ENCODE measurements at places on chromosomes 3 and 15. TPM values are rescaled to one million over a fixed set of nuclear protein-coding genes. Genes with fewer than 3 reads are reported as not detected.

The ZKSCAN7 gene
- total RNA-seq: 3.4 TPM

The TMEM212 gene
- not detected for total RNA-seq

The ACTL6A gene
- total RNA-seq: 60.5 TPM

The BCL2A1 gene
- total RNA-seq: 67.1 TPM

The GOLGA6B gene
- under 0.01 TPM for total RNA-seq

The ZNF770 gene
- total RNA-seq: 31.8 TPM

The HACL1 gene
- total RNA-seq: 163 TPM

The SEC22C gene
- 97.9 TPM for total RNA-seq

The KCNH8 gene
- total RNA-seq: 0.31 TPM

The SGO1 gene
- total RNA-seq: 17.9 TPM

The RFT1 gene
- total RNA-seq: 12.4 TPM

The MBNL1 gene
- 142 TPM for total RNA-seq

The CYP8B1 gene
- not detected for total RNA-seq

The ICE2 gene
- total RNA-seq: 15.1 TPM

The HRG gene
- not detected for total RNA-seq

The FEZF2 gene
- total RNA-seq: not detected

The C2CD4A gene
- not detected for total RNA-seq

The CCR8 gene
- total RNA-seq: not detected

The ATP6V1A gene
- 177 TPM for total RNA-seq

The POPDC2 gene
- 1.4 TPM for total RNA-seq

The CCDC80 gene
- total RNA-seq: 15.8 TPM

The CCR2 gene
- not detected for total RNA-seq

The ANKRD63 gene
- total RNA-seq: not detected

The RLBP1 gene
- total RNA-seq: 0.73 TPM

The MDFIC2 gene
- total RNA-seq: not detected

The CCDC39 gene
- total RNA-seq: not detected

The EFHB gene
- under 0.01 TPM for total RNA-seq

The HYAL2 gene
- total RNA-seq: 50.9 TPM

The CYP19A1 gene
- 0.34 TPM for total RNA-seq

The IL17RE gene
- 1.1 TPM for total RNA-seq

The ZBED2 gene
- total RNA-seq: under 0.01 TPM

The CPB1 gene
- not detected for total RNA-seq

The MEF2A gene
- total RNA-seq: 30.2 TPM

The SMCO1 gene
- not detected for total RNA-seq

All from melanocyte of skin (primary cell).